ENCODE measurements at places on chromosomes 7 and 10.

DNA sequence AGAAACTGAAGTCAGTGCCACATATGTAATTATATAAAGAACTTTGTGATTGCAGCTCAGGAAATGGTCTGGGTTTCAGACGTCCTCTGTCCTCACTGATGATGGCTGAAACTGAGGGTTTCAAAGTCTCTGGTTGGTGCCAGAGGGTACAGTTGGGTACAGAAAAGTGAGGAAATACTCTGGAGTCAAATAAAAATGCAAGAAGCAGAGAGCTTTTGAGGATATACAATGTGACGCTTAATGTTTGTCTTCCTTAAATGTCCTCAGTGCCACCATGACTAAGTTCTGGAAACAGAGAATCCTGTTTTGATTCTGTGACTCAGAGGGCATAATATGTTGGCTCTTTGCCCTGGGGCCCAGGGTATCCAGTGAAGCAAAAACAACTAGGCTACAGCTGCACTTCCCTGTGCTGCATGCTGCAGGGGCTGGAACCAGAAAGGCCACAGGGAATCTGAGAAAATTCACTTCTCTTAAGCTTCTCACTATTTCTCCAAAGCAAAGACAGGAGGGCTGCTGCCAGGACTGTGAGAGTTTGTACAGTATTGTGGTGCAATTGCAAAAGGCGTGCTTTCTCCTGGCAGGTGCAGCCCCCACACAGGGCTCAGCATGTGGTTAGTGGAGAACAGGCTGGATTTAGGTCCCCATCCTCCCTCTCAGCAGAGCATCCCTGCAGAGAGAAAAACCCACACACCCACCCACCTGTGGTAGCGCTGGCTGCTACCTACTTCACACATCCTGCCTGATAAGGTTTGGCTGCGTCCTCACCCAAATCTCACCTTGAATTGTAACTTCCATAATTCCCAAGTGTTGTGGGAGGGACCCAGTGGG, 169.5 kb upstream of the SVIL start:
- peak; percentile 90 for DNase-seq

DNA sequence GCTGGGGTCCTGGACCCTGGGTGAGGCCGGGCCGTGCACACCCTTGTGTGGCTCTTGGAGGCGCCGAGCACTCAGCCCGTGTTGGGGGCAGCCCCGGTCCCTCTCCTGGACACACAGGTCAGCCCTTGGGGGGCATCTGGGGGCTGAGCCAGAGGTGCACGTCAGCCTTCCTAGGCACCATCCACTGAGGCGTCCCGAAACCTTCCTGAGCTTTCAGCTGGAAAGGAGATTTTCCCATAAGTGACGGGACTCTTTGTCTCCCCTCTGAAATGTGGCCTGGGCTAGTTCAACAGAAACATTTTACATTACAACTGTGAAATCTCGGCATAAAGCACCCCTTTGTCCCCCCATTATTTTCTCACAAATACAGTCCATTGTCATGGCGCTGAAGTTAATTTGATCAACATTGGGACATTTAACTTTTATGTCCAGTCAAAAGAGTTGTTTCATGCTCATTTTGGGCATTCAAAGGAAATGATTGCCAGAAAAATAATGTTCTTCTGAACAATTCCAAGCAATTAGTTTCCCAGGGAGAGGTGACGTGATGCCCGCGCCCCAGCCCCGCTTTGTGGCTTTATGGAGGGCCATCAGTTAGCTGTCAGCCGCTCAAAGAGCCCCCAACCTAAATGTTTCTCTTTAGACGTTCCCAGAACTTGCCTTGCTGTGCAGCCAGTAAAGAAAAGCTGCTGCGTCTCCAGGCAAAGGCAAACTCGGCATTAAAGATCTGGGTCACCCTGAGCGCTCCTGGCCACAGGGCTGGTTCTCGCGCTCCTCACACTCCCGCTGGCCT, 70.8 kb downstream of the NKX6-2 start:
- DNase-seq: no peak

- DNase-seq: no peak
Observed at GRCh38 chr10:97006364-97006763, 174.3 kb downstream of the LCOR start.

DNA sequence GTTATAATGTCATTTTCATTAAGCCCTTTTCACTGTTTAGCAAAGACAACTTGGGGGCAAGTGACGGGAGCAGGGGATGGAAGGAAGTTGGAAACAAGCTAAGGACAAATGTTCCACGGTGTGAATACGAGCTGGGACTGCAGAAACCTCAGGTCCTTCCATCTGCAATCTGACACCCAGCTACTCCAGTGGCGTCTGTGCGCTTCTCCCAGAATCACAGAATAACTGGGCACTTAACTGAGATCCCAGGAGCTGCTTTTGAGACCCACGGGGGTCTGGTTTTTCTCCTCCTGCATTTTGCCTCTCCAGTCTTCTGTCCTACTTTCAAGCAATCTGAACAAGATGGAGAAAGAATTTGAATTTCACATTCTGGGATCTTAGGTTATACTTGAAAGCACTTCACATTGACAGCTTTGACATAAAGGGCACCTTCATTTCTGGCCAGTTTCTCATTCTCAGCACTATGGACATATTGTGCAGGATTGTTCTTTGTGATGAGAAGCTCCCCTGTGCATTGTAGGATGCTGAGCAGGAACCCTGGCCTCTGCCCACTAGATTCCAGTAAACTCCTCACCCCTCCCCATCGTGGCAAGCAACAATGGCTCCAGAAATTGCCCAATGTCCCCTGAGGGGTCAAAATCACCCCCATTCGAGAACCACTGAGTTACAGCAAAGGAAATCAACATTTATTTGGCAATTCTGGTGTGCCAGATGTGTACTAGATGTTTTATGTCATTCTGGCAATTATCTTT, 194.1 kb downstream of the CACNB2 start:
- no peak for DNase-seq

DNA sequence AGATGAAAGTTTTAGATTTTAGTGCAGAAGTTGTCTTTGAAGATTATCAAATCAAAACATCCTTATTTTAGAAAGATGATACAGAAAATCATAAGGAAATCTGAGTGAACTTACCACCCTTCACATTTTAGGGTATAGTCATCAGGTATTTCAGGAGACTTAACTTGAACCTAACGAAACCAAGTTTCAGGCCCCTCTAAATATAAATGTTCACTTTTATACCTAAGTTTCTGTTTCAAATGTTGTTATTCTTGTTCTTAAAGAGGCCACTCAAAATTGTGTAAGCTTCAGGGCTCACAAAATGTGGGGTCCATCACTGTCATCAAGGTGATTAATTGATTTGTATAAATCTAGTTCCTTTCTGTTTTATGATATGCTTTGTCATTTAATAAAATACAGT, 216.2 kb downstream of the KIAA1217 start:
- no peak for DNase-seq

DNA sequence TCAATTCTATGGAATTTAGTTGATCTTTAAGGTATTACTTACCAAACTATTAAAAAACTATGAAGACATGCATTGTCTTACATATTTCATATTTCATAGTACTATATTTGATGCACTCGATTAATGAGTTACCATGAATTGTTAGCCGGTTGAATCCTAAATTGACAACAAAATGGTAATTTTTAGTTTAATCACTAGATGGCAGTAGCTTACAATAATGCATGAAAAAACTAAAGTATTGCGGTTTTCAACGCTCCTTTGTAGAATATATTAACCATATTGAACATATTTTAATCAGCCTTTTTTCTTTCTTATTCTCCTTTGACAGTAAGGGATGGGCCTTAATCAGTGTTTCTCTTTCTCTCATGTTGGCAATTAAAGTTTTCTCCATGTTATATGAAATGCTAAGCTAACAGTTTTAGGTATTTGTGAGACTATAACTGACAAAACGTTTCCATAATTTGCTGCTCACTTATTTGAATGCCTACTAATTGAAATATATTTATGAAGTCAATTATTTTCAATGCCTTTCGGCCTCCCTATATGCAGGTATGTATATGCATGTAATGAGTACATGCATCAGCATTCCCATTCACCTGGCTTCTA, 48.5 kb upstream of the ARL4A start:
- no peak for DNase-seq

- DNase-seq: no peak
Observed at GRCh38 chr10:113104047-113104446, 154.0 kb downstream of the TCF7L2 start.

DNA sequence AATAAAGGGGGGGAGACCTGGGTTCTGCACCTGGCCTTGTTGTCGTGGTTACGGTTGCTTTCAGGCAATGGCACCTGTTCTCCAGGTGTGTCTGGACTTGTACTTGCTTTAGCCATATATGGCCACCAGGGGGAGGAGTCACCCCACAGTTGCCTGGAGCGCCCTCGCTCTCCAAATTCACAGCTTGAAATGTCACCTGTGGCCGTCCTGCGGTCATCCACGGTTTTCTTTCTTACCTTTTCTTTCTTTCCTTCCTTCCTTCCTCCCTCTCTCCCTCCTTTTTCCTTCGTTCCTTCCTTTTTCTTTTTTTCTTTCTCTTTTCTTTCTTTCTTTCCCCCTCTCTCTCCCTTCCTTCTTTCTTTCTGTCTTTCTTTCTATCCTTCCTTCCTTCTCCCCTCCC, 157.2 kb upstream of the ZNF92 start:
- peak; percentile 17 for DNase-seq

DNA sequence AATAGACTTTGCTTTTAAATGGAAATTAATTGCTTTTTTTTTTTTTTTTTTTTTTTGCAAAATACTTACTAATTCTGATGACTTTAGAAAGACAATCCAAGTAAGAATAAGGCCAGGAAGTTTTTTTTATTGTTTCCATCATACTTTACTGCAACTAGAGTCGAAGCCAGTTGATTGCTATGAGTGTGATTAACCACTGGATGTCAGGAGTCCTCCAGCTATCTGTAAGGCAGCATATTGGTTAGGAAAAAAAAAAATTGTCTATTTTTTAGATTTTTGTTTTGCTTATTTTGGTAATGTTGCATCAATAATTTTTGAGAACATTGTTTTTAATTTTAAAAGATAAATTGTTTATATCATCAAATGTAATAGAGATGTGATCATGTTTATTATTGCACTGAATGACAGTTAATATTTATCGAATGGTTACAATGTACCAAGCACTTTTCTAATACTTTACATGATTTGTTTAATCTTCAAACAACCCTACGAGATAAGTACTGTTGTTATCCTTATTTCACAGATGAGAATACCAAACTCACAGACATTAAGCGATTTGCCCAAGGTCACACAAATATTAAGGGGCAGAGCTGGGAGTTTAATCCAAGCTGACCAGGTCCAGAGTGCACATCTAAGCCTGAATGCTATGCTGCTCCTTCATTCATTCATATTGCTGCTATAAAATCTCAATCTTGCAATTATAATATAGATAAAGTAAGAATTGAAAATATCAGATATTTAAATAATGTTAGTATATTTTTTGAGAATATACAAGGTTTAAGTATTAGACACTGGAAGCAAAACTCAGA, 19.9 kb upstream of the LMOD2 start:
- no peak for DNase-seq

DNA sequence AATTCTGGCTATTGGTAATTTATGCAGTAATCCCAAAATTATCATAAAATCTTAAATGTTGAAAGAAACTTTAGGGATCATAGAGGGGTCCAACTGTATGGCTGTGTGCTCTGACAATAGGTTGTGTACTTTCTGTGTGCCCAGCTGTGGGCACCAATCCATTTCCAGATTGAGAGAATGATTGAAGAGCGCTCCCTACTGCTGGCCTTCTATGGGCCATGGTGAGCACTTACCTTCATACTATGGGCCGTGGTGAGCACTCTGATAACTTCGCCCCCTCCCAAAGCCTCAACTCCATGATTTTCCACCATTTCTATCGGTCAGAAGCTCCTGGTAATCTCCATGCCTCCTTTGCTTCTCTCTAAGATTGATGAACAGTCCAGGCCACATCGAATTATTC, 118.6 kb downstream of the STRA8 start:
- DNase-seq: no peak

DNA sequence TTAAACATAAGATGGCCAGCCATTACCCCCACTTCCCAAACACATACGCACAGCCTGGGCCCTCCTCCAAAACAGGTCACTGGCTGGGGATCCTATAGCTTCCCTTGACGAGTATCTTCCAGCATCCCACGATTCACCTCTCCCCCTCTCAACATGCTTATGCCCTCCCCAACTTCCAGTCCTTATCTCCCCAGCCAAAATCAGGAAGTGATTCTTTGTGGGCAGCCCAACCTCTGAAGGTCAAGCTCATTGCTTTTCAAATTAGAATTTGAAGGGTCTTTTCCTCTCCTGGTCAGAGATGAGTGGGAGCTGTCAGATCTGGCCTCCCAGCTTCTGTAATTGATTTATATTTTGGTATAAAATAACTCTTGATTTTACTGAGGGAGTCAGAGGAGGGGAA, 133.6 kb downstream of the ATXN7L1 start:
- DNase-seq: no peak

DNA sequence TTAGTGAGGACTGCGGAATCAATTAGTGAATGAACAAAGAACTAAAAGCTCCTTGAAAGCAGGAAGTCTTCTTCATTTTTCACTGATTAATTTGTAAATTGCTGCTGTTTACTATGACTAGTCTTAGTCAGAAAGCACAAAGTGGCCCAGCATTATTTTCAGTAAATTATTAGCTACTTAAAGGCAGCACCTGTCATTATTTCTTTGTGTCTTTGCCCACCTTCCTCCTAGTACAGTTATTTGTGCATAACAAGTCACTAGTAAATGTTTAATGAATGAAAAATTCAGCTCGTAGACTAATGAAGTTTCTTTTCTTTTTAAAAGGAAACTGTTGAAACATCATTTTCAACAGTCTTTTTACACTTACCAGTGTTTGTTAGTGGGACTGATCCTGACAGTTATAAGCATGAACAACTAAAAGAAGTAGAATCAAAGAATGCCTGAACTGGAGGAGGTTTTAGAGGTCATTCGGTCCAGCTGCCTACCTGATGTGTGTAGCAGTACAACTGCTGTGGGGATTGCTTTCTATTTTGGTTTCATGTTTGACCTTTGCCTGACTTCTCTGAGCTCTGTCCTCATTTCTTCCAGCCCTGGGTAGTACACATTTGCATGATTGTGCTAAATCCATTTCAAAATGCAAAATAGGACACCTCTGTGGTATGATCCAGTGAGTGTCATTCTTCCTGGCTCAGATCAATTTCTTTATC, 140.0 kb upstream of the PHYHIPL start:
- no peak for DNase-seq

DNA sequence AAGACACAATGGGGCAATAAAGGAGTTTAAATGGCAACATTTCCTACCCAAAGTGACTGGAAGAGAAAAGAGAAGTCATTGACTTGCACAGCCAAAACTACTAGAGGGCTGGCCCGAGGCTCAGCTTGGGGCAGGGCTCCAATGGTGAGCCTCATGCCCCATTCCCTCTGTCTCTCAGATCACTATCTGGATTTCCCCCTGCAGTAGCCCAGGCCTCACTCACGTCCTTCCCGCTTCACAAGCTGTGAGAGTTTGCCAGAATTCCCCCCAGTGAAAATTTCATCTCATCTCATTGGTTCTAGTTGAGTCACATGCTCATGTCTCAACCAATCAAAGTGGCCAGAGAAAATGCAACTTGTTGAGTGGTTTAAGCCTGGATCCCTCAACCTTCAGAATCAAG, 181.3 kb downstream of the WDR11 start:
- DNase-seq: no peak

GRCh38 chr10:43236176-43236850, 30.6 kb downstream of the RASGEF1A start:
- DNase-seq: no peak

Data from MG63 (cell line).